ENCODE measurements at places on chromosomes 3 and 15.

- DNase-seq: no peak
Measured at GRCh38 chr15:50883903-50884302, 24.6 kb upstream of the AP4E1 start.

GRCh38 chr15:88627463-88627862, 6.3 kb downstream of the AEN start:
- no peak for DNase-seq

- DNase-seq: no peak
Measured at GRCh38 chr15:85118581-85118980, 136.9 kb downstream of the PDE8A start.

GRCh38 chr3:139317215-139317614, 26.6 kb upstream of the MRPS22 start:
- no peak for DNase-seq

- DNase-seq: no peak
Measured at GRCh38 chr3:84885199-84885882, 73.4 kb upstream of the CADM2 start.

DNA sequence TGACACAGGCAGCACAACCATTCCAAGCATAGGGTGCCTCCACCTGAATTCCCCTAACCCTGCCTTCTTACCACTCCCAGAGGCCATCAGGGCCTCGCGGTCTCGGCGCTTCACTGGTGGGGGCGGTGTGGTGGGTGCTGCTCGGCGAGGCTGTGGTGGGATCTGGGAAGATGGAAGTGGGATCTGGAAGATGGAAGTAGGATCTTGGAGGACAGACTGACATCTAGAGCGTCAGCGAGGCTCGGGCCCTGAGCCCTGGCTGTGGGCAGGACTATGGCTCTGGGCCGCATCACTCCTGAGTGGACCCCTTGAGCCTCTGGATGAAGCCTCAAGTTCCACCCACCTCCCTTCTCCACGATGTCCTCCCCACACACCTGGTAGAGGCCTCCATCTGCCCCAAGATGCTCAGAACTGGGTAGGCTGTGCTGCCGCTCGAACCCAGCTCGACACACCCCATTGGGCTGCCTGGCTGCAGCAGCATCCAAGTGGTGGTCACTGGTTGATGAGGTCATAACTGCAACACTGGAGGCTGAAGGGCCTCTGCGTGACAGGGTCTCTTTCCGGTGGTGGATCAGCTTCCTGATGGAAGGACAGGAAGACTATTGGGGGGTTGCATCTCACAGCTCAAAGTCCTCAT, 3.6 kb downstream of the NCKIPSD start:
- no peak for DNase-seq

DNA sequence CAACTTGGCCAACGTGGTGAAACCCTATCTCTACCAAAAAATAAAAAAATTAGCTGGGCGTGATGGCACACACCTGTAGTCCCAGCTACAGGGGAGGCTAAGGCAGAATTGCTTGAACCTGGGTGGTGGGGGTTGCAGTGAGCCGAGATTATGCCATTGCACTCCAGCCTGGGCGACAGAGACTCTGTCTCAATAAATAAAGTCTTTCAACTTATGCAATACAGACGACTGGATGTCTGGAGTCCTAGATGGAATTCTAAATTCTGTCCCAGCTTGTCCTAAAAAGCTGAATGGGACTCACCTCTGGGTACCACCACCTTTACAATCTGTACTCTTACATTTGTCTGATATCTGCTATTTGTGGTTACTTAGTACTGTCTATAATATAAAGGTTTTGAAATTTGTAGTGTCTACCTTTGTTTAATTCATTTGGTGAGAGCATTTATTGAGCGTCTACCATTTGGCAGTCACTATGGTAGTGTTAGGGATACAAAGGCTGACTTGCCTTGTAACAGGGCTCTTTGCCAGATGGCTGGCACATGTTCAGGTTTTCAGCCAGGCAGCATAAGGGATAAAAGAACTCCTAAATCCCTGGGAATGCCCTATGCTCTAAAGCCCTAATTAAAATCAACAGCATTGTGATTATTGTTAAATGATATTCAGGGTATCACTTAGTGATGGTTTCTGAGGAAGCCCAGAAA, 7.2 kb upstream of the ZNF609 start:
- DNase-seq: no peak

- DNase-seq: no peak
Measured at GRCh38 chr15:68230157-68231100, 901 bp upstream of the CLN6 start.

- no peak for DNase-seq
Measured at GRCh38 chr3:64152086-64152485, 73.2 kb downstream of the PRICKLE2 start.

- DNase-seq: no peak
Measured at GRCh38 chr15:74262151-74262550, 26.0 kb downstream of the CCDC33 start.

GRCh38 chr3:141372656-141373055, 4.4 kb downstream of the ZBTB38 start:
- no peak for DNase-seq

DNA sequence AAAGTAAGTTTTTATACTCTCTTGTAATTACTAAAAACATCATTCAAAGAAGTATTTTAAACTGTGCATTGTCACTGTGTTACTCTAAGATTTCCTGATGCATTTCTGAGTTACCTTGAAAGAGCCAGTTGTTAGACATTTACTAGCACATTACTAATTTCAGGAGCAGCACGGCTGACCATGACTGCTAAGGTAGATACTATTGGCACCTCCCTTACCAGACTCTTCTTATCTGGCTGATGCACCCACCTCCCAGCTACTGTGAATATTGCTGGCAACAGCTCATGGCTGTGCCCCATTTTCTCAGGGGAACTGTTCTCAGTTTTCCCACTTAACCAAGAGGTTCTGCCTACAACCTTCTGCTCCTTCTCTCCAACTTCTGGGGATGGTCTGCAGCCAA, 29.4 kb downstream of the COL6A5 start:
- DNase-seq: no peak

DNA sequence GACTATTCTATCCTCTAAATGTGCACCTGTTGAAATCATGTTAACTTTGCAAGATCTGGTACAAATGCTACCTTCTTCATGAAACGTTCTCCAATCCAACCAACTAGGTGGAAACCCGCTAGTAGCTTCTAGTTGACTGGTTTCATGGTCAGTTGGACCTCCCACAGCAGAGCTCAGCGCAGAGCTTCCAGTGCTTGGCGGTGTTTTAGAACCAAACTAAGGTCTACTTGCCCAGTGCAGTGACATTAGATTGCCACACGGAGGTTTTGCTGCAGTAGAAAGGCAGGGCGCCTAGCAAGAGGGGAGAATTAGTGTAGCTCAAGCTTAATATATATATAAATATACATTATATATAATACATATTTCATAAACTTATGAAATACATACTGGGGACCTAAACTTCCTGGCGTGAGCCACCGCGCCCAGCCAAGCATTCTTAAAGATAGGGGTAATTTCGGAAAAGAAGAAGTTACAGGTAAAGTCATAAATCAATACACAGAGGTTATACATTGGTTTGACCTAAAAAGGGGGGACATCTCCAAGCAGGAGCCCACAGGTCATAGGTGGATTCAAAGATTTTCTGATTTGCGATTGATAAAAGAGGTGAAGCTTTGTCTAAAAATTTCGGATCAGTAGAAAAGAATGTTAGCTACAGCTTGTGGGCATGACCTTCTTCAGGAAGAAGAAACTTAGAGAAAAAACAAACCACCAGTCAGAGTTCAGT, 2.1 kb upstream of the OXSR1 start:
- DNase-seq: no peak

DNA sequence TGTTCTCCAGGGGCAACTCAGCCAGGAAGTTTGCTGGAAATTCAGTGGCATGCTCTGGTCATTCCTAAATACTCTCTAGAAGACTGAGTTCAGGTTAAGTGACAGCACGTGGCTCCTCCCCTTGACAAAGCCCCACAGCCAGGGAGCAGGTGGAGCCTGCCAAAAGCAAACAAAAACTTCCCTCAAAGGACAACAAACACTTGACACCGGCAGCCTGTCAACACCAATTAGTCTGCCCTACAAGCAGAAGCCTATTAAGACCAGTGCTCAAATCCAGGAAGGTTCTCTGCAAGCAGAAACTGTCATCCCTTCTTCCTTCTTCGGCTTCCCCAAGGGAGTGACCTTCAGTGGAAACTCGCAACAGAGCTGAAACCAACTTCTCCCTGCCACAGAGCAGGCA, 5.0 kb downstream of the MEX3B start:
- DNase-seq: no peak

DNA sequence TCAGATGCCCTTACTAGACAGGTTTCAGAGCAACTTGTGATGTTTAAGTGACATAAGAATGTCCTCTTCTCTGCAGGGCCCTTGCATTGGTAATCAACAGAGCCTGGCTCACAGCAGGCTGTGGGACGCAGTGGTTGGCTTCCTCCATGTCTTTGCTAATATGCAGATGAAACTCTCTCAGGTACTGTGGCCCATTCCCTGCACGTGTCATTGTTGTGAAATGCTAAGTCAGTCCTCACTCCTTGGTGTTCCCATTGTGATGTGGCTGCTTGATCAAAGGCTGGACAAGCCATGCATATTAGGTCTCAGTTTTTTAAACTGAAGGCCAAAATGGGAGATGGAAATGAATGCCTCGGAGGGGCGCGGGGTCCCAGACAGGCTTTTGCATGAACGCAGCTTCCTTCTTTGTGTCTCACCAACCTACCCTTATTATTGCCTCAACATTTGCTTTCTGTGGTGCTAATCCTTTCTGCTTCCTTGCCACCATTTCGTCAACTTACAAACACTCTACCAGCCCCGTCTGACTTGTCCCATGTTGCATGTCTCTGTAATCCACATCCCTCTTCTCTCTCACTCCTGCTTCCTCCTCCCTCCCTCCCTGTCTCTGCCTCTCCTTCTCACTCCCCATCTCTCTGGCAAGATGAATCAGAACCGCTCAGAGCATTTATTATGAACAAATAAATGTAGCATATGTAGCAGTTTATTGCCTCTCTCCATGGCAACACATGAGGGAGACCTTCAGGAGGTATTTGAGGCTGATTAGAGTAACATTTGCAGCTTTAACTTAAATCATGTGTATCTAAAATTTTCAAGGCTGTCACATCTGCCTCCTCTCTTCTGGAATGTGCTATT, 133.2 kb upstream of the CHRM5 start:
- DNase-seq: no peak

GRCh38 chr3:120443626-120444123, 7.1 kb downstream of the FSTL1 start:
- no peak for DNase-seq
